Stimulated activated CD8-positive, alpha-beta memory T cell treated with anti-CD3 and anti-CD28 coated beads, Interleukin-7, amount 100 ng/mL, for 1 hour (primary cell): ENCODE measurements at places on chromosomes 6 and 20.

DNA sequence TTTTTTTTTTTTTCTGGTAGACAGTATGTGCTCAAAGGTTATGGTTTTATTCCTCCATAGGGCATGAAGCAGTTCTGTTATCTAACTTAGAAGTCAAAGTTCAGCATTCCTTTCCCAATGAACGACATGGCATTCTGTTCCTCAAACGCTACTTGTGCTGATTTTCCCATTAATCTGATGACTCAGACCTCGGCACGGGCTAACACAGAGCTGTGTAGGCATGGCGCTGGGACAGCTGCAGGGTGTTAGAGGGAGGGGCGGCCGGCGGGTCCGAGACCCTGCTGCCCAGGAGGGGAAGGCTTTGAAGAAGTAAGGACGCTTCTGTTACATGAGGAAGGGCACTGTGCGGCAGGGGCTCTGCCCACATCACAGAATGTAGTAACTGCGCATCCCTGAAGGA is 93.6 kb upstream of the AGPAT4 start:
- no peak for DNase-seq

DNA sequence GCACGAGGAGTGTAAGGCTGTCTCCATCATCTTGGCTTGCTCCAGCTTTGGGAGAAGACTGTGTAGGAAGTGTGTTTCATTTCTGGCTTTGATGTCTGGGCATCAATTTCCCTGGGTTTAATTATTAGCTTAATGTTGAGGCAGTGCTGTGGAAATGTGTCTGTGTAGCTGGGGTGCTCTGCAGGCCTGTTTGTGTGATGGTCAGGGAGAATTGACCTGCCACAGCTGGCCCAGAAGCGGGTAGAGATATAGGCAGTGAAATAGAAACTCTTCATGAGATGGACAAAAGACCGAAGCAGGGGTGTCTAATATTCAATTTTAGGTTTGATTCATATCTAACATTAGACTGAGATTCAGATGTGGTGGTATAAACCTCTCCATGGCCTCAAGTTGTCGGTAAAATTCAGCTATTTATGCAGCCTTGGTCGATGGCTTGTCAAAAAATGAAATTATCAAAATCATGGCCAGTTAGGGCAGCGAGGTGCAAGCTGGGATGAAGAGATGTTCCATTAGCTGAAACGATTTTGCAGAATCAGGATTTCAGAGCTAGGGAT is 95.3 kb upstream of the SNX9 start:
- no peak for DNase-seq

- DNase-seq: no peak
These were observed 8.1 kb downstream of the SYCP2L start for GRCh38 chr6:10894958-10895357.

DNA sequence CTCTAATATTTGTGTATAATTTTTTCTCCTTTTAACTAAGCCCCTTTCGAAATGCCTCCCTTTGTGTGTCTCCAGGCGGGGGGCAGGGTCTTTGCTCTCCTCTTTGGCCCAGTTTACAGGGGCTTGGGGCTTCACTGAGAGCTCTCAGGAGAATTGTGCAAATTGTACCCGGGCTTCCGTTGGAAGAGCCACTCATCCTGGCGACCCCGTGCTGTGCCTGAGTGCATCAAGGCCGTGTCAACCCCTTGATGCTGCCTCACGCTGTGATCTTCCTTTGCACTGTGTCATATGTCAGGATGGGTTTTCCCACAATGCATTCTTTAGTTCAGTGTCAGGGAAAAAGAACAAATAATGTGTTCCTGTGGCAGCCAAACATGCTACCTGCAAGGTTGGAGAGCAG is 118.0 kb upstream of the POU3F2 start:
- DNase-seq: no peak

- DNase-seq: no peak
These were observed 94.6 kb downstream of the FOXA2 start for GRCh38 chr20:22489626-22490286.

GRCh38 chr20:58986286-58986967 is 5.4 kb downstream of the NELFCD start:
- DNase-seq: no peak

- no peak for DNase-seq
These were observed 9.8 kb upstream of the AMD1 start for GRCh38 chr6:110864824-110865223.

DNA sequence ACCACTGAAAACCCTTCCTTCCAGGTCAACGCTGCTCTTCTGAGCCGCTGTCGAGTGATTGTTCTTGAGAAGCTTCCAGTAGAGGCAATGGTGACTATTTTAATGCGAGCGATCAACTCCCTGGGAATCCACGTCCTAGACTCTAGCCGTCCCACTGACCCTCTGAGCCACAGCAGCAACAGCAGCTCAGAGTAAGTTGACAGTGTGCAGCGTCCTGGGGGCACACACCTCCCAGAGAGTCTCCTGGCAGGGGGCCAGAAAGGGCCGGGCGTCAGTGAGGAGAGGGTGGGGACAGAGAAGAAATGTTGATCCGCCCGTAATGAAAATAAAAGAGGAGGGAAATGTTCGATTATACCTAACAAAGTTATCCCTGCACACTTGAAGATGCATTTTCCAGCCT is 5.0 kb downstream of the WRNIP1 start:
- no peak for DNase-seq

- no peak for DNase-seq
These were observed 95.0 kb downstream of the AIG1 start for GRCh38 chr6:143155681-143156080.

- no peak for DNase-seq
These were observed 279.3 kb downstream of the HACE1 start for GRCh38 chr6:104580452-104580851.

DNA sequence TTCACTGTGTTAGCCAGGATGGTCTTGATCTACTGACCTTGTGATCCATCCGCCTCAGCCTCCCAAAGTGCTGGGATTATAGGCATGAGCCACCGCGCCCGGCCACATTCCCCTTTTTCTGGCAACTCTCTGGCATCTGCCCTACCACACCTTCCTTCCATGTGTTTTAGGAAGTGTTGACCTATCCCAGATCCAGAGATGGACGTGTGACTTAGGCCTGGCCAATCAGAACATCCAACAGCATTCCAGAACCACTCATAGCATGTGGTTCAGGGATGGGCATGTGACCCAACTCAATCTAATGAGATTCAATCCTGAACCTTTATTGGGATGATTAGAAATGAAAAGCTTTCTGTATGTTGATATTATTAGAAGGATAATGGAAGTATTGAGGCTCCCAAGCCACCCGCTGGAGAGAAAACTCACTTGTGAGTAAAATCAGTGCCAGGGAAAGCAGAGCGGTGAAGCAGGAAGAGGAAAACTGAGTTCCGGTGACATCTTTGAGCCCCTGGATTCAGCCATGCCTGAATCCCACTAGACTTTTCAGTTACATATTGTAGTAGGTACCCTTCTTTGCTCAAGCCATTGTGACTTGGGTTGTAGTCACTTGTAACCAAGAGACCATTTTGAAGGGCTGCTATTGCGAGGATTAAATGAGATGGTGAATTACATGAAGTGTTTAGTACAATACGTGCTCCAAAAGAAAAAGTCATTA is 42.8 kb upstream of the ARFGEF2 start:
- DNase-seq: no peak

GRCh38 chr6:44005507-44005903 is 121.7 kb downstream of the MRPL14 start:
- DNase-seq: no peak

DNA sequence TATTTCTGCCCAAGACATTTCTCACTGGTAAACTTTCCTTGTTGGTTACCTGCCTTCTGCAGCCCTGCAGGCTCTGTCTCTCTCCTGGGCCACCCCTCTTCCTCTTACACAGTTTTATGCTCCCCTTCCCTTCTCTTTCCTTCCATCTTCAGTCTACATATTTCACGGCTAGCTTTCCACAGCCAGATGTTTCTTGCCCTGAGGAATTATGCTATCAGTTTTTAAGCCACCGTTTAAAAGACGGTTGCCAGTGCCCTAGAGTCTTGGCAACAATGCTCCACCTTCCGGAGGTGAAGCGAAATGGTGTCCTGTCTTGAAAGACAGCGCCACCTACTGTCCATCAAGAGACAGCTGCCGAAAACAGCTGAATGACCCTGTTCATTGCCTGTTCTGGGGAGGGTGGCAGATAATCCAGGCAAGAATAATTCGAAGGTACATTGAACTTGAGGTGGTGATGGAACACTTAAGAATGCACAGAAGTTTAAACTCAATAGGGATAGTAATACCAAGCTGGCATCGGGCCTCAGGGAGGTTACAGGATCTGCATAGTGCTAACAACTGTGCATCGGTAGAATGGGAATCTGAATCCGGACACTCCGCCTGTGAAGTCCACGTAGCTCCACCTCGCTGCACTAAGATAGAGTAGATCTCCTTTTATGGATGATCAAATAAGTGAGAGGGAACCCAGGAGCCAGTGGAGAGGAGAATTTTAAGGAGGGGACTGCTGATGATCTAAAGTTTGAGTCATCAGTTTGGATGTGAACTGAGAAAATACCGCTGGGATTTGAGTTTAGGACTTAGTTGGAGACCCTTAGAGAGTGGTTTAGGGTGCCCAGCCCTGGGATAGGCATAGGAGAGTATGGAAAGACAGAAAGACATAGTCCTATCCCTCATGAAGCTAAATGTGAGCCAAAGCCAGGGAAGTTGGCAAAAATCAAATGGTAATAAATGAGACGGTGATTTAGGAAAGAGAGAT is 4.8 kb upstream of the TRIM40 start:
- peak; percentile 19 for DNase-seq

DNA sequence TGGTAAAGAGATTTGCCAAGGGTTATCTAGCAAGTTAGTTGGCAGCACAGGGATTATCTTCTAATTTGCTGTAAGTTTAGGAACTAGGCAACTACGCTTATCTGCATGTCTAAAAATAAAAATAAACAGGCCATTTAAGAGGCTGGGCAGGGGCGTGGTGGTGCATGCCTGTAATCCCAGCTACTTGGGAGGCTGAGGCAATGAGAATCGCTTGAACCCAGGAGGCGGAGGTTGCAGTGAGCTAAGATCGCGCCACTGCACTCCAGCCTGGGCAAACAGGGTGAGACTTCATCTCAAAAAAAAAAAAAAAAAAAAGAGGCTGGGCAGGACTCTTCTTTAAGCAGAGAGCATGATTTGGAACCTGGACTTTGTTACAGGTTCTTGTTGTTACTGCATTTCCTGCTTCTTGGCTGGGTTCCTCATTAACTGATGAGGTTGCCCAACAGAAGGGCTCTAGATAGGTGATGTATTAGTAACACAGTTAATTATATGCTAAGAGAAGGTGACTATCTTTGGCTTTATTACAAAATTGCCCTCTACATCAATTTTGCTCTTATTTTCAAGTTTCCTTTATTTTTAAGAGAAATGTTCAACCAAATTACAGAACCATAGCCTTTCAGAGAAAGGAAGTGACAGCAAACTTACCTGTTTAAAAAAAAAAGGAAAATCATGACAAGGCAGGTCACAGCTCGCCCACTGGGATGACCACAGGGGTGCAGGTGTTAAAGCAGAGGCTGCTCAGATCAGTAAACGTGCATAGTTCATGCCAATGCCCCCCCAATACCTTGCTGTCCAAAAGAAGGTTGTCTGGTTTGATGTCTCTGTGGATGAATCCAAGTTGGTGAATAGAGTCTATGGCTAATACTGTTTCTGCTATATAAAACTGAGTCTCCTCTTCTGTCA is 32.5 kb downstream of the STK38 start:
- no peak for DNase-seq
